Heart left ventricle (tissue), 16 donors: ENCODE measurements at places on chromosomes 6 and 20. TPM values are rescaled to one million over a fixed set of nuclear protein-coding genes. Genes with fewer than 3 reads are reported as not detected.

DNA sequence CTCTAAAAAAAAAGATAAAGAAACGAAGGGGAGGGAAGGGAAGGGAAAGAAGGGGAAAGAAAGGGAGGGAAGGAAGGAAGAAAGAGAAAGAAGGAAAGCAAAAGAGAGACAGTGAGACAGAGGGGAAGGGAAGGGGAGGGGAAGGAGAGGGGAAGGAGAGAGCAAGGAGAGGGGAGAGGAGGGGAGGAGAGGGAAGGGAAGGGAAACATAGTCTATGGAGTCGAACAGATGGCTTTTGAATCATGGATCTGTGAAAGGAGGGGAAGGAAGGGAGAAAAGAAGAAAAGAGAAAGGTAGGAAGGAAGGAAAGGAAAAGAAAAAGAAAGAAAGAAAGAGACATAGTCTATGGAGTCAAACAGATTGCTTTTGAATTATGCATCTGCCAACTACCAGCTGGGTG is 16.7 kb upstream of the NCOA6 start:
- no peak for DNase-seq

- no peak for DNase-seq
Observed at GRCh38 chr20:1308067-1308701, 20.8 kb downstream of the SDCBP2 start.

The HMGN3 gene
- total RNA-seq: 91.9 TPM

DNA sequence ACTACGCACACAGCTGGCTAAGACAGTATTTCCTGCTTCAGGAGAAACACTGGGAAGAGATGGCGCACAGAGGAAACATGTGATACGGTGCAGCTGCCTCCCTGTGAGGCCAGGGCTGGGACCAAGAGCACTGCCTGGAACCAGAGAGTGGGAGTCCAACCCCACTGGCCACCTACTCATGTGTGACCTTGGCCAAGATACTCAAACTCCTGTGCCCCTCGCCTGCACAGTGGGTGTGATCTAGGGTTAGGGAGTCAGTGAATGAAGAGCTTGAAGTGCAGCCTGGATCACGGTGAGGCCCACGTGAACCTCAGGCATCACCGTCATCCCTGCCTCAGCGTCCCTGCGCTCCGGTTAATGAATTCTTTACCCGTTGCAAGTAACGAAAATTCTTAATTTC is 41.7 kb upstream of the MPC1 start:
- no peak for DNase-seq

- no peak for DNase-seq
Observed at GRCh38 chr6:56691286-56691595, 48.6 kb upstream of the DST start.

- no peak for DNase-seq
Observed at GRCh38 chr6:63897459-63897858, 261.9 kb downstream of the PHF3 start.

The DDO gene
- 14.2 TPM for total RNA-seq

- no peak for DNase-seq
Observed at GRCh38 chr20:5670036-5670536, 80.1 kb upstream of the SHLD1 start.

The IL17A gene
- total RNA-seq: not detected

DNA sequence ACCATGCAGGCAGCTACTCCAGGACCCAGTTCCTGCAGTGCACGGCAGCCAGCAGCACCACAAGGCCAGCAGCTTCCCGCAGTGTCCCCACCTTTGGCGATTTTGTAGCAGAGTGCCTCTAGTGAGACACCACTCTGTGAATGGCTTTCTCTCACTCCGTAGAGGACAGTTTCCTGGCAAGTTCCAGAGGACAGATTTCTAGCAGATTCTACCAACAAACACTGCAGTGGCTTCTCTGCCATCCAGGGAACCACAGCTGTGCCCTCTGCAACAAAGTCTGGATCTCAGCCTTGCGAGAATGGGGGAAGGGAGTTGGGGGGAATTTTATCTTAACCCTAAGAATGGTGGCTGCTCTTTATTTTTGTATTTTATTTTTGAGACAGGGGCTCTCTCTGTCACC is 28.7 kb downstream of the SNHG17 start:
- DNase-seq: no peak

DNA sequence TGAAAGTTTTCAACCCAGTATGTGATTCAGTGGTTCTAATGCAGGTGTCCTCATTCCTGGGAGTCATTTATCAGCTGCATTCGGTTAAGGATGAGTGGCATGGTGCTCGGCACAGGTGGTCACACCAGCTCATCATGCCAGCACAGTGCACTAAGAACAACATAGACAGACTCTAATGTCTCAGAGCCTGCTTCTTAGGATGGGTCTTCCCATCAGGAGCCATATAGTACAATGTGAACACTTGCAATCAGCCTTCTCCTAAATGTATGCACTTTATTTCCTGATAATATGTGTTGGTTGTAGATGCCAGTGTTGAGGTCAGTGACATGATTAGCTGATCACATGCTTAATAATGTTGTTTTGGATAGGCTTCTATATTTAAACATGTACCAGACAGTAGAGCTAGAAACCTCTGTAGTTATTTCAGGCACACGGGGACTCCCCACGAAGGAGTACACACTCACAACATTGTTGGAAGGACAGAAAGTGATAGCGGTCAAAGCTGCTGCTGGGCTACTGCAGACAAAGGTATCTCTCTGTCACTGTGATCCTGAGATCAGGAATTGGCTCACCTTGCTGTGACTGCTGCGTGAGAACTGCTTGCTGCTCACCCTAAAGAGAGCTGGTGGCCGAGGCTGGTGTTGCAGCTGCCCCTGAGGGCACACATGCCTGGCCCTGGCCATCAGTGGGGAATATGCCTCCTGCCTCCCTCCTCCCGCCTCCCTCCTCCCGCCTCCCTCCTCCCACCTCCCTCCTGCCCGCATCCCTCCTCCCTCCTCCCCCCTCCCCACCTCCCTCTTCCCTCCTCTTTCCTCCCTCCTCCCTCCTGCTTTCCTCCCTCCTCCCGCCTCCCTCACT is 195.4 kb downstream of the SMOC2 start:
- DNase-seq: no peak

The TNXB gene
- total RNA-seq: 48.5 TPM

- DNase-seq: no peak
Observed at GRCh38 chr6:16414205-16414604, 175.8 kb downstream of the GMPR start.

The VGLL2 gene
- total RNA-seq: 0.20 TPM

DNA sequence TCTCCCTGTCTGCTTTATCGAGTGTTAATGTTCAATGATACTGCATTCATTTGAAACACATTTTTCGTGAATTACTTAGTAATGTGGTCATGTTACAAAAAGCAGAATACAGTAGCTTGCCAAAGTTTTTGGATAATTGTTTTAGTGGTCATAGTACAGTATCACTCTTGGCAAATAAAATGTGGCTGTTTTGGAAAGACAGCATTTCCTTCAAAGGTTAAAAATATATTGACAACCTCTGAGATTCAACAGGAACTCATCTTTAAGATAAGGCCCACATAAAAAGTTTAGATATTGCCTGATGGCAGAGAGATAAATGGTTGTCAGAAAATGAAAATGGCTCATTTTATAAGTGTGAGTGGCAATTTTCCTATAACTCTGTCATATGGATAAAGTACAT is 297.7 kb upstream of the MAN1A1 start:
- no peak for DNase-seq

GRCh38 chr20:52251136-52251700 is 59.6 kb upstream of the ZFP64 start:
- no peak for DNase-seq

GRCh38 chr6:52707963-52708680 is 37.2 kb downstream of the TMEM14A start:
- no peak for DNase-seq

The B4GALT5 gene
- 41.5 TPM for total RNA-seq

DNA sequence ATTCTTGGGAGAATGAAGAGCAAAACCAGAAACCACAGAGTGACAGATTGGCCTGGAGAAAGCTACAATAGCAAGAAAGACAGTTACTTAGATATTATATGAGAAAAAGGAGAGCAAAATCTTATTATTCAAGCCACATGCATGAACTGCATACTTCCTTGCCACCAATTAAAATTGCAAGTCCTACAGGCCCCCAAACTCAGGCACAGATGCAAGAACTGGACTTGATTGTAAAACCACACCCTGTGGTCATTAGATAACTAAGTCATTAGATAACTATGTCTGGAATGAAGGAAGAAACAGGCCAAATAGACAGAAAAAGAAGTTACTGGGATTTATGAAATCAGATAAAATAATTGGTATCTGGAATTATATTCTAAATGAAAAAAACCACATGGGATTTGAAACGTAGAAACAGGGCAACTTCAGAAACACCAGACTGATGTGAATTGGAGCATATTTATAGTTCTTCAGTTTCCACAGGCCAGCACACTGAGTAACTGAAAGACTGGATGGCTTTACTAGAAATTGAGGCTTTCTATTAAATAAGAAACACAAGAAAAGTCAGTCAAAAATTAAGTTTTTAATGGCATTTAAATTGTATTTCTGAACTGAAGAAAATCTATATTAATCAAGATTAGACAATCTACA is 49.4 kb upstream of the CARMIL1 start:
- DNase-seq: no peak

GRCh38 chr20:9551808-9552550 is 37.6 kb downstream of the LAMP5 start:
- DNase-seq: no peak

- DNase-seq: no peak
Observed at GRCh38 chr6:105611606-105612005, 208.7 kb upstream of the PREP start.

The MCCD1 gene
- not detected for total RNA-seq

- DNase-seq: no peak
Observed at GRCh38 chr6:157222201-157222981, 100.9 kb downstream of the TMEM242 start.

The IL17F gene
- not detected for total RNA-seq

DNA sequence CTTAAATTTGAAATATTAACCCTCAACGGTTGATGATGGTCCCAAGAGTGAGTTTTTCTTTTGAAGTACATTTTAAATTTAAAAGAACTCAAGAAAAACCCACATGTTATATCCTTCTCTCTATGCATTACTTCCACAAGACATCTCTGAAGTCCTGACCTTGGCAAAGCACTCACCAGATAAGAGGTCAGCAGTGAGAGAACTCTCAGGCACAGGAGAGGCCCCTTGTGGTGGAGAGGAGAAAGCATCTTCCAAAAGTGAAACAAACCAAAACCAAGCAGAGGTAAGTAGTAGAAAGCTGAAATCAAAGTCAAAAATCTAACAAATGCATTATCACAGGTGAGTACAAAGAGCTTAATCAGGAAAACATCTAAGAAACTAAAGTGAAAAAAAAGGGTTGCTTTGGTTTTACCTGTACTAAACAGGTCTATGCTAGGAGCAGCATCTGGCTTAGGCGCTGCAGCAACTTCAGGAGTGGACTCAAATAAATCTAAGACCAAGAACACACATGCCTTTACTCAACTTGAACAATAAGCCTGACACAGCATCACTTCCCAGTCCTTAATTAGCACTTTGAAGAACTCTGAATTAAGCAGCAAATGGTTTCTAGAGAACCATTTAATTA is 80.5 kb downstream of the PRSS35 start:
- DNase-seq: no peak

- DNase-seq: no peak
Observed at GRCh38 chr20:61537239-61538182, 285.4 kb downstream of the CDH4 start.

GRCh38 chr6:6521961-6522482 is 66.5 kb upstream of the LY86 start:
- DNase-seq: no peak
